ENCODE measurements at places on chromosomes 12 and 14.

GRCh38 chr12:12224240-12224940 lies 42.5 kb downstream of the LRP6 start:
- DNase-seq, result no peak

DNA sequence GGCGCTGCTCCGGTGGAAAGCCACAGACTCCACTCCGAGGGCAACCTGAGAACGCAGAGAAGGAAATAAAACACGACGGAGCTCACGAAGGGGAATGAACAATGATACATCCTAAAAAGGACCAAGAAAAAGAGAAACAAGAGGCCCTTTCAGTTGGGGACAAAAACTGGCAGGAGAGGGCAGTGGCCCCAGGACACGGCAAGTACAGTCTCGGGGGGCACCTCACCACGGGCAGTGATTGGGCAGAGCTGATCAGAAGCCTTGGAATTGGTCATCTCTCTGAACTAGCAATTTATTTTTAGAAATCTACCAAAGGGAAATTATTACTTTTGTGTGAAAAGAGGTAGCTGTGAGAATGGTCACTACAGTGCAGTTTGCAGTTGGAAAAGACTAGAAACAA lies 27.9 kb downstream of the CCDC92 start:
- DNase-seq, result no peak

DNA sequence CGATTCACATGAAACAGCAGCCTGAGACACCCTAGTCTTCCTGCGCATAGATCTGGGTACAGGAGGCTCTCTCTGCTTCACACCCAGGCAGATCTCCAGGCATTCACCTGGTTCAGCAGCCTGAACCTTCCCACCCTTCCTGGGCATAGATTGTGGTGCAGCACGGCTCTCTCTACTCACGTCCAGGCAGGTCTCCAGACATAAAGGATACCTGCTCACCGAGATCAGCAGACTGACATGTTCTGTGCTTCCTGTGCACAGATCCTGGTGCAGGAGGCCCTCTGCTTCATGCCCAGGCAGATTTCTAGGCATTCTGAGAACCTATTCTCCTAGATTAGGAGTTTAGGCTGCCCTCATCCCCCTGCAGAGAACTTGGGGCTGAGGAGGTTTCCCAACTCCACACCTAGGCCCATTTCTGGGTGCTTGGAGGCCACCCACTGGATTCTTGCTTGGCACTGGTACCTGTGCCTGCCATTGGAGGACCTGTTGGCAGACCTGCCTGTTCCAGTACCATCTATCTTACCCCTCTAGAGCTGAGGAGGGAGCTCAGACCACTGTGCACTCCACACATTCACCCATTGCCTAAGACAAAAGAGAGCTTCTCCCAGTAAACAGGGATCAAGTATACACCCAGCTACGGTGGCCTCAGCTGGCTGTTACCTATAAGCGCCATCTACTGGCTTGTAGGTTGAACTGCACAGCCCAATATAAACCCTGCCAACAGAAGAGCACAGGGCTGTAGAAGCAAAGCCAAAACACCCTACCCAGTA lies 28.0 kb upstream of the GARIN6 start:
- DNase-seq, result no peak

DNA sequence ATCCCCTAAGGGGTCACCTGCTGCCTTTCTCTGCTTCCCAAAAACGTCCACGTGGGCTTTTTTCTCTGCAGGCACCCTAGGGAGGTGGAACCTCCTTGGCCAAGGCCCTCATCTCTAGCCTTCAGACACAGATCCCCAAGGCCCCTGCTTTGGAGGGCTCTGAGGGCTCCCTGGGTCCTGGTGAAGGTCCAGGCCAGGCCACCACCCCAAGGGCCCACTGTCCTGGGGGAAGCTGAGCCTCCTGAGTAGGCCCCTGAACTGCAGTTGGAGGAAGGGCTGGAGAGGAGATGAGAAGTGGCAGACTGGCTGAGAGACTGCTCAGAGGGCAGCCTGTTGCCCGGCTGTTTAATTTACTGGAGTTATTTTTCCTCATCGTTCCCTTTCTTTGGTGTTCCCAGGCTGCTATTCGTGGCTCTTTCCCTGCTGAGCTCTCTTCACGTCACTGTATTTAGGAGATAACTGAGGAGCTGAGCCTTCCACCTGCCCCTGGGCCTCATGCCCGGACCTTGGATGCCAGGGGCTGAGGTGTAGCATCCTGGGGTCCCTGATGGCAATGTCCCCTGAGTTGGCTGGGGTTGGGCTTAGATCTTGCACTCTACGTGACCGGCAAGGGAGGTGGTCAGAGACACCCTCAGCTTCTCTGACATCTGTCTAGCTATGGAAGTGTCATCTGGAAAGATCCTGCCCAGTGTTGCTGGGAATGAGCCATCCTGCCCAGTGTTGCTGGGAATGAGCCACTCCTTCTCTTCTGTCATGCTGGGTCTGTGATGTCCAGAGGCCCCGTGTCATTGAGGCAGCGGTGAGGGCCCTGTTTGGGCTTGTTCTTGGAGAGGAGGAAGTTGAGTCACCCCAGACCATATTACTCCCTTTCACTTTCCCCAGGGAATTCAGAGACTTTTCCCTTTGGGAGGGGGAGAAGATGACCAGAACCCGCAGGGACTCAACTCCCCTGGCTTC lies 139.8 kb downstream of the TSPAN9 start:
- DNase-seq, result no peak

DNA sequence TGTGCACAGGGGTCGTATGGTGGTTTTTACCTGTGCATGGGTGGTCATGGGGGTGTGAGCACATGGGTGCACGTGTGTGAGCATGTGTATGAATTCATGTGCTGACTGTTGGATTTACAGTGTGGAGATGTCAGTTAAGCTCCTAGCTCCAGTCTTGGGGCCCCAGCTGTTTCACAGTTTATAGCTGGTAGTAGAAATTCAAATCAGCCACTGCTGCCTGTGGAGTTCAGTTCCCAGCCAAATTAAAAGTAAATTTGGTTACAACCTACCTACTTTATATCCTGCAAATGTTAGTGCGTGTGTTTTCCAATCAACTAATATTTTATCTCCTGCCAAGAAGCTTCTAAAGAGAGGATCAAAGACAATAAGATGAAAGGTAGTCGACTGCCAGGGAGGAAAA lies 56.0 kb upstream of the HSPB8 start:
- no peak for DNase-seq

GRCh38 chr14:49193332-49194065 lies 392.7 kb downstream of the RPS29 start:
- no peak for DNase-seq

DNA sequence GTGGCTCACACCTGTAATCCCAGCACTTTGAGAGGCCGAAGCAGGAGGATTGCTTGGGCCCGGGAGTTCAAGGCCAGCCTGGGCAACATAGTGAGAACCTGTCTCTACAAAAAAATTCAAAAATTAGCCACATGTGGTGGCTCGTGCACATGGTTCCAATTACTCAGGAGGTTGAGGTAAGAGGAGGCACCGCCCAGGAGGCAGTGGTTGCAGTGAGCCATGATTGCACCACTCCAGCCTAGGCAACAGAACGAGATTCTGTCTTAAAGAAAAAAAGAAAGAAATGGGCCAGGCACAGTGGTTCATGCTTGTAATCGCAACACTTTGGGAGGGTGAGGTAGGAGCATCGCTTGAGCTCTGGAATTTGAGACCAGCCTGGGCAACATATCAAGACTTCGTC lies 33.5 kb downstream of the MAP1LC3B2 start:
- DNase-seq, result no peak

DNA sequence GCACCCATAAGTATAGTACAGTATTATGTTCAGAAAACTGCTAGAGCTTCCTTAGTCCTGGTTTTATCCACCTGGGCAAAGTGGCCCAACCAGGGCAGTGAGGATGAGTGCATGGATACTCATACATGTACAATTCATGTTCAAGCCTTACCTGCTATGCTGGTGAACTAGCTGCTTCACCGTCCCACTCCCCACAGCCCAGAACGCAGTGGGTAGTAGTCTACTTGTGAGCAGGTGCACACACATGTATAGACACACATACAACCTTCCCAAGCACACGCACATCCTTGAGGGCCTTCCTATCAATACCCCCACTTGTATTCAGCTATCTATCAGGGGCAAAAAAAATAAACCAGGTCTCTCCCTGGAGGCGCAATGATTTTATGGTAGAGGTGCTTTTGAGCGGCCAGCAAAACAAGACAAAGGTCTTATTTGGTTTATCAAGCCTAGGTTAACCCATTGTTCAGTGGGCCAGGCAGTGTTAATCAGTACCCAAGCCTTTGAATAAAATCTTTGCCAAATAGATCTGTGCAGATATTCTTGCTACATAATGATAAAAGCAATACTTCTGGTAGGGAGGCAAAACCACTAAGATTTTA lies 69.8 kb downstream of the ZFP36L1 start:
- no peak for DNase-seq

DNA sequence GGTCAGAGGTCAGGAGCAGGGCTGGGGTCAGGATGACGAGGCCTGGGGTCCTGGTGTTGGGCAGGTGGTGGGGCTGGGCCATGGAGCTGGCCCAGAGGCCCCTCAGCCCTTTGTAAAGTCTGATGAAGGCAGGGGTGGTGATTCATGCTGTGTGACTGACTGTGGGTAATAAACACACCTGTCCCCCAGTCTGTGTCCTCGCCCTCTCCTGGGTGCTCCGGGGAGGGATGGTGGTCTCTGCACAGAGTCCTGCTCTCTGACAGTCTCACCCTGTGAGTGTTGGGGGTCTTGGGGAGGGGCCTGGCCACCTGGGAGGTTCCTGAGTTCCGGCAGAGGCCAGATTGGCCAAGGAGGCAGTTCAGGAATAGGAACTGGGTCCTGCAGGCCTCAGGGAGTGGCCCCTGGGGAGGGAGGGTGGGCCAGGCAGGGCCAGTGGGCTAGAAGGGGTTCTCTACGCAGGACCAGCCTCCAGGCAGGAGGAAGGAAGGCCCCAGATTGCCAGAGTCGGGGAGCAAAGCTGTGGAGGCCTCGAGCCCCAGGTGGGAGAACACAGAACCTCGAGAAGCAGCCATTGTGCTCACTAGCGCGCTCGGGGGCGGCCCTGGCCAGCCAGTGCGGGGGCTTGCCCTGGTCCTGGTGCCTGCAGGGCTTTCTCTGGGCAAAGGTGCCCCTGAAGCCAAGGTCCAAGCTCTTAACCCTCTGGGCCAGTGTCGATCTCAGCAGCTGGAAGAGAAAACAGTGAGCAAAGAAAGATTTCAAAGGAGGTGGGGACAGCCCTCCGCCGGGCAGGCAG lies 14.4 kb downstream of the ACADS start:
- DNase-seq, result no peak

GRCh38 chr14:59728304-59728703 lies 142.3 kb downstream of the RTN1 start:
- no peak for DNase-seq

- no peak for DNase-seq
These were observed 39.6 kb downstream of the RHOF start for GRCh38 chr12:121753844-121754264.

- DNase-seq, result no peak
These were observed 47.6 kb downstream of the A2M start for GRCh38 chr12:9068086-9068485.

DNA sequence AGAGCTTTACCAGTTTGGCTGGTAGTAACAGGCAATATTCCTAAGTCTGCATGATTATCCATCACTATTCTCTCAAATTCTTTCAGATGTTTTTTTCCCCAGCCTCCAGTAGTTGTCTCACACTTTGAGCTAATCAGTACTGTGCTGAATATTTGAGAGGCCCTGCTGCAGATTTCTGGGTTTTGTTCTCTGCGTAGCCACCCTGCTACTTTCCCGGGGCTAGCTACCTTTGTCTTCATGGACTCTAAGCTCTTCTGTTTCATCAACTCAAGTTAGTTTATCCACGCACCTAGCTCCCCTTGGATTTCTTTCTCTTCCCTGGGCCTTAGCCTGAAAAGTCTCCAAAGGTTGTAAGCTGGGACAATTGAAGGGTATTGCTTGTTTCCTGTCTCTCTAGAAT lies 73.0 kb downstream of the FUT8 start:
- DNase-seq, result no peak

- no peak for DNase-seq
These were observed 30.9 kb downstream of the CDKN1B start for GRCh38 chr12:12748044-12748443.

DNA sequence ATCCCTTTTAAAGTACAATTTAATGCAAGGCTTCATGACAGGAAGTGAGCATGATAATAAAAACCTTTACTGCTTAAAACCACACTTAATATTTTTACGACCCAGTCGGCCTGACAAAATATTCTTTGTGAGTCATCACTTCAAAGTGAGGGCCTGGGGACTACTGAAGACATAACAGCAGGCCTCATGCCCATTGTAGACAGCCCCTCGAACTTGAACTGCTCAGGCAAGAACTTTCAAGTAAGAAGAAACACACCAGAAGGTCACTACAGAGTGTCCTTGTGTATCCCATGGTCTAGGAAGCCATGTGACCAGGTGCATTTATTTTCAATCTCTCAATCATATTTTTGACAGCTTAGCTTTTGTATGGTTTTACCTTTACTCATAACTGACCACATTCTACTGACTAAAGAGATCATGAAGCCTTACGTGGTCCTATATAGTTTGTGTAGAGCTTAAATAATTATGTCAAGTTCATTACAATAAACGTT lies 61.4 kb upstream of the MANSC4 start:
- peak; percentile 15 for DNase-seq

Data from CD4-positive, alpha-beta T cell treated with Interleukin-2 at 100 ng/mL for 4 hours (primary cell).